Immature natural killer cell (primary cell): ENCODE measurements at places on chromosomes 1 and 21. TPM values are rescaled to one million over a fixed set of nuclear protein-coding genes. Genes with fewer than 3 reads are reported as not detected.

Gene SAMD13
- 1.2 TPM for polyA plus RNA-seq

Gene CD52
- polyA plus RNA-seq = 3,509 TPM

Gene CR1L
- not detected for polyA plus RNA-seq

DNA sequence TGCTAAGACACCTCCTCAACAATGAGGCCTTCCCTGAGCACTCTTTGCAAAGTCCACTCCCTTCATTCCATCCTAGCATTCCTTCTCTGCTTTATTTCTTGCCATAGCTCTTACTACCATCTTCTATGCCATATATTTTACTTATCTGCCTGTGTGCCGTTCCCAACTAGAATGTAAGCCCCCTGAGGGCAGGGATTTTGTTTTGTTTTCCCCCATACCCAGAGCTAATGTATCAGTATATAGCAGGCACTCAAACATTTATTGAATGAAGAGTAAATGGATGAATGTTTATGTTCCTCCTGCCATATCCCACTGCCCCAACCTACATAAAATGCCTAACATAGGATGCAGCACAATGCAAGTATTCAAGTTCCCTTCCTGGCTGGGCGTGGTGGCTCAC is 14.9 kb upstream of the PPP1R15B start:
- no peaks in the 10 kb centered on the region for H3K27me3 ChIP-seq
- H3K27ac ChIP-seq = no peak overlapping the region
- no peak overlapping the region for H3K4me3 ChIP-seq
- H3K4me1 ChIP-seq = no peaks in the 10 kb centered on the region
- DNase-seq = no peak

DNA sequence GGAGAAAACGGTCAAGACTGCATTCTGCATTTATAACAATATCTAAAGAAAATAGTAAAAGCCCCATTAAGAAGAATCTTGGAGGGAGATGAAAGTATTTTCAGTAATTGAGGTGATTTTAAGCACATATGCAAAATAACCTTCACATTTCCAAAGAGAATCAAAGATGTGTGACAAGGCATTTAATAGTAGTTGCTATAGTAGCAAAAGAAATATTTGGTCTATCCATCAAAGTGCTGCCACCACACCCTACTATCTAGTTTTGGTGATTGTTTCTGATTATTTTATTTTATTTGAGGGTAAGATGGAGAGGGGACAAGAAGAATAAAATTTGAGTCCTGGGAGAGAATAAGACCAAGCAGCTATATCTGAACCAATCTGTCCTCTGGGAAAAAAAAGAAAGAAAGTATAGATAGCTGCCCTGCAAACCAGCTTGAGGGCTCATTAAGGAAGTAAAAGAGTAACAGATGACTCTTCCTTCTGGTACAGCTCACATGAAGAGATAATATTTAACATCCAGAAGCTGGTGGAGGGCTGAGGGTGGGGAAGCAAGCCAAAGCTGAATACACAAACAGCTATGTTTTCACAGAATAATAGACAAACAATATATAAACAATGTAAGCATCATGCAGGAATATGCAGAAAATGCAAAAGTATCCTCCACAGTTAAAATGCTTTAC is 47.2 kb upstream of the RASAL2 start:
- H3K4me1 ChIP-seq = no peaks in the 10 kb centered on the region
- H3K27ac ChIP-seq = no peak overlapping the region
- no peak overlapping the region for H3K4me3 ChIP-seq
- no peaks in the 10 kb centered on the region for H3K36me3 ChIP-seq
- no peak for DNase-seq
- H3K27me3 ChIP-seq = no peaks in the 10 kb centered on the region

DNA sequence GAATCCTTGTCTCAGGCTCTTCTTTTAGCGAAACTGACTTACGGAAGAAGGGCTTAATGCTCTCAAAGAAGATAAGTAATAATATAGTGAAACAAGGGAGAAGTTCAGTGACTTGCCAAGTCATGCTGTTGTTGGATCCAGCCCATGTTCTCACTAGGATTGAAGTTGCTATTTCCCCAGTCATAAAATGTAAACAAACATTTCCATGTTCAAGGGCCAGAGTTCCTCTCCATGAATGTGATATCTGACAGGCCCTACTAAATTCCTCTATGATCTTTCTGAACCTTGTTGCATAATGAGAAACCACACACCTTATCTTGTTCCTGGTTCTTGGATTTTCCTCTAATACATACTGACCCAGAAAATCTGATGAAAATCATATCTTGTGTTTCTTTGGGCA is 876.5 kb upstream of the B3GALT2 start:
- H3K36me3 ChIP-seq = no peaks in the 10 kb centered on the region
- H3K4me3 ChIP-seq = no peak overlapping the region
- no peak overlapping the region for H3K27ac ChIP-seq
- no peak for DNase-seq
